ENCODE measurements at places on chromosomes 2 and 18.
A peak's percentile ranks its signal among the peaks of the same experiment; 100 is the strongest.

GRCh38 chr2:220513573-220514288 lies 886.3 kb downstream of the SLC4A3 start:
- DNase-seq: no peak

- no peak for DNase-seq
Observed at GRCh38 chr2:179447839-179448447, 183.3 kb upstream of the SESTD1 start.

DNA sequence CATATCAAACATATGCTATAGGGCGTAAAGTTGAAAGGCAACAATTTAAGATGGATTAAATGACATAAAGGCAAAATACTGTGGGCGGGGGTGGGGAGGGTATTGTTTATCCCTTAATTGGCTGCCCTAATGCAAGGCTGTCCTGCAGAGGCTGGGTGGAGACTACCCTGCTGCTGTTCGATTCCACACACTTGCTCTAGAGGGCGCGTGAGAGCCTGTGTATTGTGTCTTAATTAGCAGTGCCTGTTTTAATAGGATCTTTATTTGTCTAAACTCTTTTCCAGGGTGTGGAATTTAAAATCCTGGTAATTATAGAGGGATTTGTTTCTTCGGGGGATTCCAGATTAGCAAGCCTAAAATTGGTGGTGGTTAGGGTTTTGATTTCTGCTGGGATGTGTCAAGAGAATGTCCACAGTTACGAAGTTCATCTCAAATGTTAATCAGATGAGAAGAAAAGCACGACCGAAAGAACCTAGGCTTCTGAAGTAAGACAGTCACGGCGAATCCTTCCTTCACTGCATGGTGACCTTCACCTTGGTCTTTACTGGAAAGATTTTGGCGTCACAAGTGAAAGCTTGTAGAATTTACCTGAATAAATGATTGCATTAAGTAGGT lies 103.5 kb upstream of the MAP3K20 start:
- DNase-seq: peak; percentile 41

- DNase-seq: no peak
Observed at GRCh38 chr18:27762054-27762453, 414.9 kb downstream of the CDH2 start.

DNA sequence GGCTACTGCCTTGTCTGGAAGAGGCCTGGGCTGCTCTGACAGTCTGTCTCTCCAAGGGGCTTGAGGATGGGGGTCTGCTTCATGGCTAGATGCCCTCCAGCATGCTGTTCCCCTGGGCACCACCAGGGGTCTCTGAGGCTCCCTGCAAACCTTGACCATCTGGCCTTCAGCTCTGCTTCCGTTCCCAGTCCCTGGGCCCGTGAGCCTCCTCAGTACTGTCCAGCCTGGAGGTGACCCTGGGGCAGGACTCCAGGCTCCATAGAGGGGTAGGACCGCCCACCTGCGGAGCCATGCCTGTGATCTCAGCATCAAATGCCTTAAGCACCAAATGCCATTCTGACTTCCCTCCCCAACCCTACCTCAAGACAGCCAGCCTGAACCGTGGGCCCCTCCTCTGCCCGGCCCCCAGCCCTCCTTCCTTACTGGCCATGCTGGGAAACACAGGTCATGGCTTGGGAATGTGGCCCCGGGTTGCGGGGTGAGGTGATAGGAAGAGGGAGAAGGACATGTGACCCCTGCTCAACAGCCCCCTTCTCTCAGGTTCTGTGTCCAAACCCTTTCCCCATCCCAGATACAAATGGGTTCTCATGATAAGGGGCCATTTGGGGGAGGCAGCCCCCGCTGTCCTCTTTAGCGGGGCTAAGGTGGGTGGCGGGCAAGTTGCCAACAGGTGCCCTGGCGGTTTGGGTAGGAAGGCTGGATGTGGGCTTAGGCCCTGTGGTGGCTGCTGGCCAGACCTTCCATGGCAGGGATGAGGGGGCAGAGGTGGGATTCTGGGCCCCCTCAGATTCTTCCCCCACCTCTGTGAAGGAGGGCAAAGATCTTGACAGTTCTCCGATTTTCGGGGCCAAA lies 25.0 kb downstream of the SPEG start:
- peak; percentile 49 for DNase-seq

DNA sequence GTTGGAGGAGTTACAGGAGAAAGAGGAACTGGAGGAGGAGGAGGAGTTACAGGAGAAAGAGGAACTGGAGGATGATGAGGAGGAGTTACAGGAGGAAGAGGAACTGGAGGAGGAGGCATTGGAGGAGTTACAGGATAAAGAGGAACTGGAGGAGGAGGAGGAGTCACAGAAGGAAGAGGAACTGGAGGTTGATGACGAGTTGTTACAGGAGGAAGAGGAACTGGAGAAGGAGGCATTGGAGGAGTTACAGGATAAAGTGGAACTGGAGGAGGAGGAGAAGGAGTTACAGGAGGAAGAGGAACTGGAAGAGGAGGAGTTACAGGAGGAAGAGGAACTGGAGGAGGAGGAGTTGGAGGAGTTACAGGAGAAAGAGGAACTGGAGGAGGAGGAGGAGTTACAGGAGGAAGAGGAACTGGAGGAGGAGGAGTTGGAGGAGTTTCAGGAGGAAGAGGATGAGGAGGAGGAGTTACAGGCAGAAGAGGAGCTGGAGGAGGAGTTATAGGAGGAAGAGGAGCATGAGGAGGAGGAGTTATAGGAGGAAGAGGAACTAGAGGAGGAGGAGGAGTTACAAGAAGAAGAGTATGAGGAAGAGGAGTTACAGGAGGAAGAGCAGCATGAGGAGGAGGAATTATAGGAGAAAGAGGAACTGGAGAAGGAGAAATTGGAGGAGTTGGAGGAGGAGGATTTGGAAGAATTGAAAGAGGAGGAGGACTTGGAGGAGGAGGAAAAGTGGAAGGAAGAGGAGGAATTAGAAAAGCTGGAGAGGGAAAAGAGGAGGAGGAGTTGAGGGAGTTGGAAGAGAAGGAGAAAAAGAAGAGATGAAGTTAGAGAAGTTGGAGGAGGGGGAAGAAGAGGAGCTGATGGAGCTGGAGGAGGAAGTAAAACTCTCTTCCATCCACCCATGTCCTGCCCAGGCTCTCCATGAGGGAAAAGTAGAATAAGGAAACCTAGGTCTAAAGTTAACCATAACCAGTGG lies 37.2 kb downstream of the CLASP1 start:
- no peak for DNase-seq

- DNase-seq: no peak
Observed at GRCh38 chr2:49621016-49621415, 466.7 kb upstream of the FSHR start.

DNA sequence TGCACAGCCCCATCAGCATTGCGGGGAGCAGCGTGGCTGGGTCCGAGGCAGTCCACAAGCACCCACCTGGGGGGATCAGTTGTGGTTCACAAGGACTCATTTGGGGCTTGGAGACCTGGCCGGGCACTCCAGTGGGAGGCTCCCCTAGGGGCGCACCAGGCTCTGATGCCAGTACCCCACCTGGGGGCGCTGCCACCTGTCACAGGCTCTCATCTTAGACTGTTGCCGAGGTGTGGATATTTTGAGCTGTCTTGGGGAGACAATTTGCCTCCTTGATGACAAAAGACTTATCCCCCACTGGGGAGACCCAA lies 3.0 kb downstream of the ADRA2B start:
- DNase-seq: peak; percentile 18

DNA sequence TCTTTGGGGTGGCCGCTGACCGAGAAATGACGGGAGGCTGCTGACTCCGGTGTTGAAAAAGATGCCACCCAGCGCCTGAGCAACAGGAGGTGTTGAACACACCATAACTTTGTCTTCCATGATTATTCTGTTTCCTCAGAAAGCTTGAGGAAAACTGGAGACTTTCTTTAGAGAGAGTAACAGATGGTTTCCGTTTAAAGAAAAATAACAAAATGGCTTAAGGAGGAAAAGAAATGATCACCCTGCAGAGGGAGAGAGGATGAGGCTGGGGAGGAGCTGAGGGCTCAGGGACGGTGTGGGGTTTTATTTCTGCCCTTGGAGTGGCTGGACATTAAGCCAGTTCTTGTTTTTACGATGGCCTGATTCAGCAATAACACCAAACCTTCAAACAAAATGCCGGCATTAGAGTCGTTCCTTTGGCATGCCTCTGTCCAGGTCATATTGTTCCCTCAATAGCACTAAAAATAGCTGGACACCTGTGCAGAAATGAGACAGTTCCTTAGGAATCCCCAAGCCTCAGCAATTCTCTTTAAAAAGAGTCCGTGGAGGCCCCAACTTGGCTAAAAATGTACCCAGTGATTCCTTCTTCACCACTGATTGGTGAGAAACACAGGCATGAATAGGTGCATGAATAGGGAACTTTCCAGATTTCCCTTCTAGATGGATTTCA lies 182.4 kb downstream of the ALPK2 start:
- no peak for DNase-seq

GRCh38 chr2:100427627-100428258 lies 10.3 kb upstream of the CHST10 start:
- peak; percentile 70 for DNase-seq

DNA sequence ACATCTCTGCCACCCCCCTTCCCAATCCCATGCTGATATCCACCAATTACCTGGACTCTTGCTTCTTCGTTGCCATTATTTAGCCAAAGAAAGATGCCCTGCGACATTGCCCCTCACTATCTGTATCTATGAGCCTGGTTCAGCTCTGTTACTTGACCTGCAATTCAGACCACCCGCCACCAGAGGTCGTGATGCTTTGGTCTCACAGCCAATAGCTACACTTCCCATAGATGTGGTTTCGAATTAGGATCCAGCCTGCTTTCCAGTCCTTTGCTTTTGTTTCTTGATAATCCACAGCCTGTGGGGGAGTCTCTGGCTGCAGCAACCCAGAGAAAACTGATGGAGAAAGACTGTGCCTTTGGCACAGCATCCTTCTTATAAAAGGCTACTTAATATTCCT lies 239.4 kb downstream of the KLHL29 start:
- peak; percentile 14 for DNase-seq

DNA sequence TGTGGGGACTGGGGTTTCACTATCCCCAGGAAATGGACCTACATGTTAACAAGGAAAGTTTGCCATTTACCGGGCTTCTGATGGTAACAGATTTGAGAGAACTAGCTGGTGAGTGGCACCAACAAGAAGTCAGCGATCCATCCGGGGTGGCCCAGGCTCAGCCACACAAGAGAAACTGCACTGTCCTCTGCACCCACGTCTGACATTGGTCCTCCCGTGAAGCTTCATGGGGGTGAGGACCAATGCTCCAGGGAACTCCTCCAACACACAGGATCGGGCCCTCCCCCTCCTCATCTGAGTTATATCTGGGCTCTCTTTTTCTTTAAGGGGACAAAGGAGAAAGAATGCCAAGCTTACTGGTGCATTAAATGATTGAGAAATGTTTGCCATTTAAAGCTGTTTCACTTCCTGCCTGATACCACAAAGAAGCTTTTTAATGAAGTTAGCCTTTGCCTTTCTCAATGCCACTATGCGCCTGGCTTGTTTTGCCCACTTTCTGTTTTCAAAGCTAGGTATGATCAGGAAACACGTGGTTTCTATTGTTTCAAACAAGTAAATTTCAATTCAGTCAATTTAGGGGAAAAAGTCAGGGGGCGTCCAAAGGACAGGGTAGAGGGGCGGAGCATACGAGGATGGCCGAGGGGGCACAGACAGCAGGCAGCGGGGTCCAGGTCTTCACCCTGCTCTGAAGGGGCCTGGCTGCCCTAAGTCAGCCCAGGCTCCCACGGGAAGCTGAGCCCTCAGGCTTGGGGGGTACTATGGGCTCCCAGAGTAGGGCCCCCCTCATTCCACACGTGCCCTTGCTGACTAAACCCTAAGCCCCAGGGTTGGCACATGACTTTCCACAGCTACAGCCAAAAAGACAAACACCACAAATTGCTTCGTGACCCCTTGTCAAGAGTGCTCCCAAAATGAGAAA lies 204.0 kb upstream of the ID2 start:
- DNase-seq: no peak

- no peak for DNase-seq
Observed at GRCh38 chr2:7740114-7740513, 822.9 kb downstream of the RNF144A start.

DNA sequence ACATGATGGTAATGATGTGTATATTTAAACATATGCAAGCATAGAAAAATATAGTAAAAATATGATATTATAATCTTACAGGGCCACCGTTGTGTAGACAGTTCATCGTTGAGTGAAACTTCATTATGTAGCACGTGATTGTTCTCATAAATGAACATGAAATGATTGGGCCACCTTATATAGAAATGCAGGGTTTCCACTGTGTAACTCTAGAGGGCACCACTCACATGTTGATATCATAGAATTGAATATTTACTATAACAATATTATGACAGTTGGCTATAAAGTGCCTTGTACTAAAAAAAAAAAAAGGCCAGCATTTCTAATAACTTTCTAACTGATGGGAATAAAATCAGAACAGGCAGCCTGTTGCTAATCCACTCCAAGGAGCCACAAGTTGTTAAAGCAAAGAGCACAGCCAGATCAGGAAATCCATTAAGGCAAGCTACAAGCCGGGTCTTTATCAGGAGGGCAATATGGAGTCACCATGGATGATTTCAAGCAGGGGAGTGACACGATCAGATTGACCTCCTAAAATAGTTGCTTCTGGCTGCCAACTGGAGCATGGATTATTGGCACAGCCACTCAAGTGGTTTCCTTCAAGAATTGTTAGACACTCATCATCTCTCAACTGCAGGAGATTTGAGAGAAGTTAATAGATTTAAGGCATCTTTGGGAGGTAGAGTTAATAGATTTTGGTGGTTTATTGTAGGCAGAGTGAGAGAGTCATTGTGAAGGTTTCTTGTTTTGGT lies 16.7 kb downstream of the IL1F10 start:
- no peak for DNase-seq

DNA sequence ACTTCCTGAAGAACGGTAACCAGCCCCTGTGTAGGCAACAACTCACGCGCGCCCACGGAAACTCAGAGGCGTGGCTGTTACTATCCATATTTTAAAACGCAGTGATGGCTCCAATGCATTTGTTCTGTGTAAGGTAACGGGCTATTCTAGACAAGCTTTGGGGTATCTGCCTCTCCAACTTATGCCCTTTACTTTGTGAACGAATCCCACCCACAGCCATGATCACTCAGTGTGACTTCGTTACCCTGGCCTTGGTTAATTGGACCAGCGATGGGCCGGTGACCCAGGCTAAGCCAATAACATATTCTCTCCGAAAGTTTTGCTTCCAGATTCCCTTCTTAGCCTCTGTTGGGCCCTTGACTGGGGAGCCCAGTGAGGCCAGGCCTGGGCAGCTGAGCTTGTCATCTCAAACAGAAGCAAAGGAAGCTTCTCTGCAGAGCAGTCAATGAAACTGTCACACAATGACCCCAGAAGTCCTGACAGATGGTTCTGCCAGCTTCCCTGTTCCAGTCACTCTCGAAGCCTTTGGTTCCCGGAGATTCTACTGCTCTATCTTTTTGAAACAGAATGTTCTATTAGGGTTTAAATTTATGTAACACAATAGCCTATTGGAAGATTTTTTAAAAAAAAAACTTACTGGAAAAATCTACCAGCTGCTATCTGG lies 30.7 kb upstream of the ROCK2 start:
- no peak for DNase-seq

DNA sequence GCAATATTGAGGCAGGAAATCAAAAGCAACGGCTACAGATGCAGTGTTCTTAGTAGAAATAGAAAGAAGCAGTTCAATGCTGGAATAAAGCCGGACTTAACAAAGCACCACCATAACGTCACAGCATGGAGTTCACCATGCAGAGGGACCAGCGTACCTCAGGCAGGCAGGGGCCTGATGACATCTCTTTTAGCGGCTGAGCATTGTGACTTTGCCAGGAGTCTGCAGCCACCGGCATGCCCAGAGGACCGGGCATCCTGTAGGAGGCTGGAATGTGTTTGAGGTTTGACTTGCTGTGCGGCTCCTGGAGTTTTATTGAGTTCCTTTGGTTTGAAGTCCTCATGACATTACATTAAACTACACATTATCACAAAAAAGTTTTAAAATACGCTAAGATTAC lies 139.8 kb downstream of the UXS1 start:
- DNase-seq: no peak

GRCh38 chr2:64654063-64654811 lies 524 bp upstream of the SERTAD2 start:
- DNase-seq: peak; percentile 59
